Fibroblast of skin of back (primary cell): ENCODE measurements at places on chromosomes 4 and X.

- DNase-seq: no peak
Observed at GRCh38 chr4:109298279-109299010, 4.0 kb downstream of the COL25A1 start.

GRCh38 chrX:151985955-151986354 lies 11.5 kb upstream of the GABRE start:
- peak; percentile 79 for DNase-seq

DNA sequence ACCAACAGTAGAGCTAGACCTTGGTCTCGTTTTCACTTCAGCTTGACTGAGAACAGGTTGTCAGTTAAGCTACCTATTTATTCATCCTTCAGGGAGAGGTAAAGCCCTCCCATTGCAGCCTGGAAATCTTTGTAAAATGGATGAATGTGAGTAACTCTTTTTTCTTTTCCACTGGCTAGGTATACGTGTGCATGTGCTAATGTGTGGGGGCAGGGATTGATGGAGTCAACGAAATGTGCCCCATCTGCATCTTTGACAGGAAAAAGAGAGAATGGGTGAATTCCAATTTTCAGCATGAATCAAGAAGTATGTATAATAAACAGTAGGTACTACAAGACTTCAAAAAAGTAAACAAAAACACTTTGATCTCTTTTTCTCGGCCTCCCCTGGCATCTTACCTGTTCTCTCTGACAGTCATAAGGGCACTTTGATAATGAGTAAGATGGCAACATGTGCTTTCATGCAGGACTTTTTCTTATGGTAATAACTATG lies at the start of gene IL21:
TSS of gene IL21 (minus strand) at position 51 of the 492 bp plus-strand sequence. CDS start 55 bp downstream, outside the sequence.
- DNase-seq: no peak

DNA sequence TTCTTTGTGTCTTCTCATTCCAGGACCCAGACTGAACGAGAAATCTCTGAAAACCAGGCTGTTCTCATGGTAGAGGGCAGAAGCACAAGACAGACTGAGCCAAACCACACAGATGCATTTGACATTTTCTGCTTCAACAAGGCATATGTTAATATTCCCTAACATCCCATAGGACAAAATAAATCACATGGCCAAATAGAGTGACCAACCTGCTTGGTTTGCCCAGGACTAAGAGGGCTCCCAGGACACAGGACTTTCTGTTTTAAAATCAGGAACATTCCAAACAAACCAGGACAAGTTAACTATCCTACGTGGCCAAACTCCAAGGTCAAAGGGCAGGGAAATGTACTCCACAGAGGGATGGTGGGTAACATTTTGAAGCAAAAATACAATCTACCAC lies 11.7 kb downstream of the CTPS2 start:
- DNase-seq: no peak

GRCh38 chr4:99529228-99529627 lies 18.4 kb downstream of the C4orf17 start:
- no peak for DNase-seq

DNA sequence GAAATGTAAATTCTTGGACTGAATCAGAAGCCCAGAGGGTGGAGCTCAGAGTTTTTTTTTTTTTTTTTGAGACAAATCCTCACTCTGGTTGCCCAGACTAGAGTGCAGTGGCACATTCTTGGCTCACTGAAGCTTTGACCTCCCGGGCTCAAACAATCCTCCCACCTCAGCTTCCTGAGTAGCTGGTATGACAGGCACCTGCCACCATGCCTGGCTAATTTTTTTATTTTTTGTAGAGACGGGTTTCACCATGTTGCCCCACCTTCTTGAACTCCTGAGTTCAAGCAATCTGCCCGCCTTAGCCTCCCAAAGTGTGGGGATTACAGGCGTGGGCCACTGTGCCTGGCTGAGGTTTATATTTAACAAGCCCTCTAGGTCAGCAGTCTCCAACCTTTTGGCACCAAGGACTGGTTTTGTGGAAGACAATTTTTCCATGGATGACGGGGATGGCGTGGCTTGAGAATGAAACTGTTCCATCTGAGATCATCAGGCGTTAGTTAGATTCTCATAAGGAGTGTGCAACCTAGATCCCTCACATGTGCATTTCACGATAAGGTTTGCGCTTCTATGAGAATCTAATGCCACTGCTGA lies 76.7 kb downstream of the FHIP1A start:
- DNase-seq: peak; percentile 4

DNA sequence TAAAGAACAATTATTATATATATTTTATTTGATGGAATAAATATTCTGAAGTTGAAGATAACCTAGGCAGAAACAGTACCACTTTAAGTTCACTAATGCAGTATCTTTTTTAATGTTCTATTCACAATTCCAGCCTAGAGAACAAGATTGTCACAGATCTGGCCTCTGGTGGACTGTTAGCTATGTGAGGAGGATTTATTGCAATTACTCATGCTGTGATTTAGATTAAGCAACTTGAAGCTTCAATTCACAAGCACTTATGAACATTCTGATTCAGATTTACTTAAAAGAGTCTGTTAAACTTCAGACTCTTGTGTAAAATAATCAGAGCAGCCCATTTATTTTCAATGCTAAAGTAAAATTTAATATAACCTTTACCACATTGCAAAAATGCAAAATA lies 1489.8 kb downstream of the STIM2 start:
- DNase-seq: peak; percentile 18

DNA sequence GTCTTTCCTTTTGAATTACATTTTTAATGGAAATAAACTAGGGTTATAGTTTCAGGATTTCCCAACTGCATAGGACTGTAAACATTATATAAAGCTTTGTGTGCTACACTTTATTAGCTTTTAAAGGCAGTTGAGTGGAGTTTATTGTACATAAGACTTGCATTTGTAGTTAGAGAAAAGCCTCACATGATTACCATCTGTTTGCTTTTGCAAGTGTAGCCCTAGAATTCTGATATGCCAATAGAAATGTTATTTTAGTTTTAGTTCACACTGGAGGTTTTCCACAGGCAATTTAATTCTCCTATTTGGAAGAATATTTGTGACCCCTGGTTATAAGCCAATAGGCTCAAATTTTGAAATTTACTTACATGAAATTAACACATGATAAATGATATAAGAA lies 41.3 kb upstream of the ANK2 start:
- no peak for DNase-seq

DNA sequence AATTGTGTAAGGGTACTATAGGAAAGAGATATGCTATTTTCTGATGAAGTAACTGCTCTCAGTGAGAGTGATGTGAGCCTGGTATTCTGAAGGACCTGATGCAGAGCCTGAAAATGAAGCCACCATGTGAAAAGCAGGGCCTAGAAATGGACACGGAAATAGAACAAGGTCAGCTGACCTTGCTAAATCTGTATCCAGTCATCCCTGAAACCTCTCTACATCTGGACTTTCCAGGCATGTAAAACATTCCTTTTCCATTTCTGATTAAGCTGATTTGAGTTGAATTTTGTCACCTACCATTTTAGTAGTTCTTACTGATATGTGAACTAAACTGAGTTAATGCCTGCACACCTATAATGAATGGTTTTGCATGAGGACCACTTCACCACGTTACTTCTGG lies 72.4 kb upstream of the NEIL3 start:
- DNase-seq: no peak

DNA sequence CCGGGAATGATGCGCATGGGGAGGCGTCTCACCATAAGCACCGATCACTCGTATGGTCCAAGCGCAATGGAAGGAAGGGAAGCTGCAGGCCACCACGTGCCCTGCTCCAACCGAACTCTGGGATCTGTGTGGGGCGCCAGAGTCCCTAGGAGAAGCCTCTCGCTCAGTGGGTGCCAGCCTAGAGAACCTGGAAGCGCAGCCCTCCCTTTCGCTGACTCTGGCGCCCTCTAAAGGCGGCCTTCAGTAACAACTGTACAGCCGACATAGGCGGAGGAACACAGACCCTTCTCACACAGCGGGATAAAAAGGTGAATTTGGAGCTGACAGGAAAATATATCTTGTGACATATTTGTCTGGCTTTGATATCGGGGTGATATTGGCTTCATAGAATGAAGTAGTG lies 76.0 kb downstream of the INTS6L start:
- peak; percentile 19 for DNase-seq

- DNase-seq: peak; percentile 56
Observed at GRCh38 chrX:14777525-14777924, 95.3 kb downstream of the FANCB start.

DNA sequence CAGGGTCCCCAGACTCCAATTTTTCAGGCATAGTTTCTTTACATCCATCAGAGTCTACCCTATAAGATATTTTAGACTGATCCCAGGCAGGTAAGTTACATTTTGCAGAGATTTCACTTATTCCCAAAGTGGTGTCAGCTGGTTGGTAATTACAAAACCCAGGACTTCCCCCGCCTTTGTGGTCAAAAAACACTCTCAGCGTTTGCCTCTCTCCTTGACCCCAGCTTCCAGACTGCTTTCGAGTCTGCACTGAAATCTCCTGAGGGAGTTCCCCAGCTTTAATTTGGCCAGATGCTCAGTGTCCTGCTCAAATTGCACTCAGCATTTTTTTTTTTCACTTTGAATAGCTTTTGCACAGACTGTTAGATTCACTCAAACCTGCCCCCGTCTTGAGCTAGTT lies 11.2 kb upstream of the AMOT start:
- DNase-seq: no peak

DNA sequence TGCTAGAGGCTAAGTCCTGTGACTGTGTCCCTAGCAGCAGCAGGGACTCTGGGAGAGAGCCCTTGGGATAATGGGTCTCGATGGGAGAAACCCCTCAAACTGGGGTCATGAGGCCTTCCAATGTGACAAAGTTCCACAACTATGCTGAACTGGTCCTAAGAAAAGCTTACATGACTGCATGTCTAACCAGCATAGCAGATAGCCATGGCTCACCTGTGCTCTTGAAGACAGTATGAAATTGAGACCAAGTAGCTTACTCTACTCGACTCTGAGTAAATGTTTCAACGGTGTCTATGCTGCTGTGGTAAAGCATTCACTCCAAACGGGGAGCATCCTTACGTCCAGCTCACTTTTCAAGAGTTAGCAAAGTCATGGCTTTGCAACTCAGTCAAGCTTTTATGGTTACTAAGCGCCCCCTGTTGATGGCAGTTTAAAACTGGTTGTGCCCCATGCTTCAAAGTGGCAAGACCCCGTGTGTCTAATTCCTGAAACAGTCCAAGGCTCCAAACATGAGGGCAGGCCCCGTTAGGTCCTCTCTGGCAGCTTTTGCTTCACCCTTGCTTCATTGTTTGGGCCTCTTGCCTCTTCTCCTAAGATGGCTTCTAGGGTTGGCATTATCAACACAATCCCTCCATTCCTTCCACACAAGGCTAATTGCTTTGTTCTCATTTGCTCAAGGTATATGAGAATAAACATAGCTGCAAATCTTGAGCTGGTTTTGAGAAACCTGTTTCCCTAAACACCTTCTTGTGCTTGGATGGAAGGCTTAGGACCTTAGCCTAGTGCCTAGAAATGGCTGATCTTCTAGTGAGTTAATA lies 46.6 kb downstream of the CCNG2 start:
- DNase-seq: peak; percentile 82

DNA sequence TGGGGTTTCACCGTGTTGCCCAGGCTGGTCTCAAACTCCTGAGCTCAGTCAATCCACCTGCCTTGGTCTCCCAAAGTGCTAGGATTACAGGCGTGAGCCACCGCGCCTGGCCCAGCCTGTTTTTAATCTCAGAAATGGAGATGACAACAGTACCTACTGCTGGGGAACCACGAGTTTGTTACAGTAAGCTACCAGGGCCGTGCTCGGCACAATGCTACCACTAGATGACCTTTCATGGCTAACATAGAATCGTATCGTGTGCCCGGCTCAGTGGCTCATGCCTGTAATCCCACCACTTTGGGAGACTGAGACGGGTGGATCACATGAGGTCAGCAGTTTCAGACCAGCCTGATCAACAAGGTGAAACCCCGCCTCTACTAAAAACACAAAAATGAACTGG lies 90.8 kb upstream of the SLC34A2 start:
- no peak for DNase-seq

DNA sequence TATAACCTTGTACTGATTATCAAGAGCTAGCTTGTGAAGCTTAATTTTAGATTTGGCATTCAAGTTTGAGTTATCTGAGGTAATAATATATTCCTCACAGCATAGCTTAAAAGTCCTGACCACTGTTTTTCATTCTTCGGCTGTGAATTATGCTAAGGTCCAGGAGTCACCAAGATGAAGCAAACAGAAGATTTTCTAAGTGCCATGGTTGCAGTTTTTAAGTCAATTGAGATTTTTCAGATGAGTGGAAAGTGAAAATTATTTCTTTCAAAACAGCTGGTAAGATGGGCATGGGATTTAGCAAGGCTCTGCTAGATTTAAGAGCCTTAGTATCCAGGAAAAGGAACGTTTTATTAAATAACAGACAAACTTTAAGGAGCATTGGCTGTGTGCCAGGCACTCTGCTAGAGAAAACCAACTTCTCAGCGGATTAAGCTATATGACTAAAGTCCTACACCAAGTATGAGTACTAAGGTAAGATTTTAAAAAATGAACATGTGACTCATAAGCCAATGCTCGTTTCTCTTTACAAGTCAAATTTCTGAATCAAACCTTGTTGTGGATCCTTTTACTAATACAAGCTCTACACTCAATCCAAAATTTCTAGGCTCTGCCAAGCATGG lies 149.9 kb upstream of the IL15 start:
- DNase-seq: peak; percentile 88

GRCh38 chr4:123477711-123478209 lies 81.2 kb downstream of the SPRY1 start:
- peak; percentile 42 for DNase-seq

- DNase-seq: no peak
Observed at GRCh38 chrX:112664924-112665323, 14.8 kb downstream of the LHFPL1 start.
